ENCODE measurements at places on chromosomes 5 and 9.

DNA sequence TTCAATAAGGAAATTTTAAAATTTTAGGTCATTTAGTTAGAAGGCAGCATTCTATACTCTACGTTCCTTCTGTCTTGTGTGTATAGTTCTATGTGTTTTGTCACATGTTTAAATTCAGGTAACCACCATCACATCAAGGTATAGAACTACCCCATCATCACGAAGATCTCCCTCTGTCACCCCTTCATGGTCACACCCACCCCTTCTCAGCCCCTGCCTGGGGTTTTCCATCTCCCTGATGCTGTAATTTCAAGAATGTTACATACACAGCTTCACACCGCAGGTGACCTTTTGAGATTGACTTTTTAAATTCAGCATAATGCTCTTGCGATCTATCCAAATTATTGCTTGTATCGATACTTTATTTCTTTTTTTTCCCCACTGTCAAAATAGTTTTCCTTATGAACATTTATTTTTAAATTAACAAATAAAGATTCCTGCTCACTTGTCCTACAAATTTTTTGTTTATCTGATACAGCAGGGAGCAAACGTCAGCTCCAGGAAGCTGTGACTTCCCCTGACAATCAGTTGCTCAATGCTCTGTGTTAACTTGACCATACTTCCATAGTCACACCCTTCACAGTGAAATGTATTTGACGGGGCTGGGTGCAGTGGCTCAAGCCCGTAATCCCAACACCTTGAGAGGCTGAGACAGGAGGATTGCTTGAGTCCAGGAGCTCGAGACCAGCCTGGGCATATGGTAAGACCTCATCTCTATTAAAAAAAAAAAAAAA, 10.2 kb downstream of the BTNL8 start:
- no peak for DNase-seq

DNA sequence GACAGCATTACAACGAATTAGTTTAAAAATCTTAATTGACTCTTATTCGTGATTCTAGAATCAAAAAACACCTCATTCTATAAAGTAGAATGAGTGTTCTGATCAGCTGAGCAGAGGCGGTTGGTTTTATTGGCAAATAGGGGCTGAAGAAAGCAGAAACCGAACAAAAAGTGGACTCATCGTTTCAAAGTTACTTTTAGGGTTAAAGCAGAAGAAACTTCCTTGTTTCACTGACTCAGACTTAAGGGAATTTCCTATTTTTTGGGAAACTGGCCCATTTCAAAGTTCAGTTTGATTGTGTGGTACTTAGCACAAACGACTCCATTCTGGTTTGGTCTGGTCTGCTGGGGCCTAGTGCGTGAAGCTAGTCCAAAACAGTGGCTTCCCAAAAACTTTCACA, 862 bp upstream of the NDUFB6 start:
- no peak for DNase-seq

DNA sequence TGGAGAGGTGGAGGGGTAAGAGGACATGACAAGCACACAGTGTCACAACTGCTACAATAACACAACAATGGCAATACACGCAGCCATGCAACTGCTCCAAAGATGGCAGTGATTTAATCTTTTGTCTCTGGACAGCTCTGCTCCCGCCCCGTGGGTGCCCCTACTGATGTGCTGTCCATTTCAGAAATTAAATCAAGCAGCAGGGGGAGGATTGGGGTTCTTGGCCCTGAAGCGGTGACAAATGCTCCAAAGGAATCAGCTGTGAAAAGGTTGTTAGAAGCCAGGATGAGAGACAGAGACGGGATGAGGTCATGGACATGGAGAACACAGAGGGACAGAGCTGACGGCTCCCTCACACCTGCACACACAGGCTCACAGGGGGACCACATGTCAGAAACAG, 22.6 kb downstream of the CNTFR start:
- no peak for DNase-seq

- DNase-seq = peak; percentile 88
Measured at GRCh38 chr9:137458194-137459151, 661 bp downstream of the NSMF start.

DNA sequence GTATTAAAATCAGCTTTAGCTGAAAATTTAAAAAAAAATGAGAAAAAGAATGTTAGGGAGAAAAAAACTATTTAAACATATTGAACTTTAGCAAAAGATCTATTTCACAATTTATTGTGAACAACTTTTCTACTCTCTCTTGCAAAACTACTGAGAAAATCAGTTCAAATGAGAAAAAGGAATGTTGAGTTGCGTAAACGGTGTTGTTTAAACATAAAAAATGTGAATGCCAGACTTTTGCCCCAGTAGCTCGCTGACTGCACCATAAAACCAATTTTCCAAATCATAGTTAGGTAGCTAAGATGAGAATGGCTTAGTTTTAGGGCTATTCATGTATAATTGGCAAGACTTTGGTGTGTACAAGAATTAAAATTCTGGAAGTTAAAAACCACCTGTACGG, 13.4 kb upstream of the RAD23B start:
- no peak for DNase-seq

DNA sequence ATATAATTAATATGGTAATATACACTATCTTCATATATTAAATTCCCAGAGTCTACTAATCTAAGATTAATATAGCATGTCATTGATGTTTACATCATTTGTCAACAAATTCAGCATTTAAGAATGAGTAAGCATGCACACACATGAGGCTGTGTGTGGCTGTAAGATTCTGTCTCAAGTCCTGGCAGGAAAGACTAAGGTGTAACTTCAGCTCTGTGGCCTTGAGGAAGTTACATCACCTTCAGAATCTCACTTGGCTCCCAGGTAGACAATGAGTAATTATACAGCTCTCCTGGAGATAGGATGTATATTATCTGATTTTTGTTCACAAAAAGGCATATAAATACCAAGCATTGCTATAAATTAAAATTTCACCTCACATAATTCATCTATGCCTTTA, 119.4 kb upstream of the IQGAP2 start:
- DNase-seq = no peak

GRCh38 chr5:1073239-1074102, 38.4 kb downstream of the SLC12A7 start:
- peak; percentile 8 for DNase-seq

GRCh38 chr9:70318002-70318401, 59.2 kb downstream of the SMC5 start:
- DNase-seq = no peak

GRCh38 chr5:127705120-127705892, 2.1 kb downstream of the CCDC192 start:
- DNase-seq = peak; percentile 45

DNA sequence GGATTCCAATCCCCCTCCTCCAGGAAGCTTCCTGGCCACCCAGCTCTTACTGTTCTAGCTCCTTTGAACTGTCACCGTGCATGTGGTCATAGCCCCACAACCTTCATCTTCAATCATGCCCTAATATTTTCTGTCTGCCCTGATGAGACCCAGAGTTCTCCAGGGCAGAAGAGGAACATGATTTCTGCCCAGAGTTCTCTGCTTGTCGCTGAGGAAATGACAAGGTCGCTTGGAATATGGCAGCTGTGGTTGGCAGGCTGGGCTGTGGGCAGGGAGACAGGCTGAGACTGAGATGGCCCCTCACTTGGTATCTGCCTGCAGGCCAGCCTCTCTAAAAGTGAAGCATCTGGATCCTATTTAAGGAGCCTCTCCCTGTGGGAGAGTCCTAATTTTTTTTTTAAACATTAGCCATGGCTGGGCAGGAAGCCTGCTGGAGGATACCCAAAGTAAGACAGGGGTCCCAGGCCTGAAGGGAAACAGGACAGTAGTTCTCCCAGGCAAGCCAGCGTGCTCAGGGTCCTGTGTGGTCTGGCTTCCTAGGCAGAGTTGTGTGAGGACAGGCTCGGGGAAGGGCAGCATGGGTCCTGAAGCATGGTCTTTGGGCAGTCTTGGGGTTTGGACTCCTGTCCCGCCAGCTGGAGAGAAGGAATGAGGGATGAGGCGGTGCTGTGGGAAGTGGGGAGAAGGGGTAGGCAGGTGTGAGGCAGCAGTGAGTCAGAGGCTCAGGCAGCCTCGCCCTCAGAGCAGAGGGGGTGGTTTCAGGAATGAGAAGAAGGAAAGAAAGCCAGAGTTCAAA, 242.1 kb downstream of the FSTL4 start:
- no peak for DNase-seq

- no peak for DNase-seq
Measured at GRCh38 chr9:82202808-82203207, 214.2 kb downstream of the SPATA31D1 start.

DNA sequence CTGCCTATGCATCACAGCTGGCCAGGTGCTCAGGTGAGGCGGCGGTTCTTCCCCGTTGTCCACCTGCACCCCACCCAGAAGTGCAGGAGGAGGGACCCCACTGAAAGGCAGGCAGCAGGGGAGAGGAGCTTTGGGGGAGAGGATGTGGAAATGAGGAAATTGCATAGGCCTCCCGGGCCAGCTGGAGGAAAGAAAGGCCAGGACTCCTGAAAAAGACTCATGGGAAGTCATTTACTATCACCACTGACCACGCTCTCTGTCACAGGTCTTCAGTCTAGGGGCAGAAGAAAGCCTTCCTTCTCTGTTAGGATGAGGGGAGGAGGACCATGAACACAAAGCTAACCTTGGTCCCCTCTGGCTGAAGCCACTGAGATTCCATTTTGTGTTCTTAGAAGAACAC, 28.1 kb downstream of the KCNMB1 start:
- DNase-seq = no peak

All from NCI-H1417 (cell line).